SW 1271 (cell line): ENCODE measurements at places on chromosomes 7 and 10.

GRCh38 chr10:100371482-100372027 is 24.5 kb downstream of the SCD start:
- no peak for DNase-seq

- DNase-seq: no peak
Observed at GRCh38 chr10:111077479-111077784, 603 bp downstream of the ADRA2A start.

DNA sequence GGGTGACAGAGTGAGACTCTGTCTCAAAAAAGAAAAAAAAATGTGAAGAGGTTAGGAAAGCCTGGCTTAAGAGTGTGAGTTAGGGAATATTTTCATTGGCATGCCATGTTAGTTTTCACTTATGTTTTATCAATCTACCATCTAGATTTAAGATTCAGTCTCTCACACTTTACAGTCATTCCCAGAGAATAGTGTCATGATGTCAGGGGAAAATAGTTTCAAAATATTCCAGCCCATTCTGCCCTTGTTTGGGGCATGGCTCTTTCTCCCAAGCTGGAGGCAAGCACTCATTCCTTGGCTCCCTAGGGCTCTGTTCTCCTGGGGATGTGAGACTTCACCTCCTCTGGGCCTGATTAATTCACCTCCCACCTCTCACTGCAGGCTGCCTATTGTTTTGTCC is 331.5 kb downstream of the CXCL12 start:
- no peak for DNase-seq

DNA sequence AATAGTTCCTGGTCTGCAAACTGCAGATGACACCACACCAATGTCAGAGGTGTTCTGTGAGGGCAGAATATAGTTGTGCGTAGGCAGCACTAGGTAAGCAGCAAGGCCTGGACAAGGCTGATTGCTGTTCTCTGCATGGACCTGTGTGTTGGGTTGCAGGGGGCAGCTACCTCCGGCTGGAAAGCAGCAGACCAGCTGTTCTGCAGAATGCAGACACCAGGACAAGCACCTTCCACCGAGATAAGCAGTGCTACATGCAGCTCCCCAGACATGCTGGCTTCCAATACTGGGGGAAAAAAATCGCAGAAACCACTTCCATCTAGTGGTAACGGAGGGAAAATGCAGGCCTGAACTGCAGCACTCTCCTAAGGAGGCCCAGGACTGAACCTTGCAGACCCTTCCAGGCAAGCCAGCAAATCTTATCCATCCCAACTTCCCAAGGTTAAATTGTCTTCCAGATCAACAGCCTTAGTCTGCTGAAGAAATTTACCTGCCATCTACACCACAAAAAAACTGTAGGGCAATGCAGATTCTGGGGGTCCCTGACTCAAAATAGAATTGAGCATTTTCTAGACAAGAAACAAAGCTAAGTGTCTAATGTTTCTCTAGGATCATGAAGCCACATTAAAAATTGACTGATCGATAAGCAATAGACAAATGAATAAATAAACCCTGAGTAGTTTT is 50.5 kb upstream of the COBL start:
- no peak for DNase-seq

GRCh38 chr7:45155357-45155900 is 2.2 kb upstream of the RAMP3 start:
- DNase-seq: no peak

DNA sequence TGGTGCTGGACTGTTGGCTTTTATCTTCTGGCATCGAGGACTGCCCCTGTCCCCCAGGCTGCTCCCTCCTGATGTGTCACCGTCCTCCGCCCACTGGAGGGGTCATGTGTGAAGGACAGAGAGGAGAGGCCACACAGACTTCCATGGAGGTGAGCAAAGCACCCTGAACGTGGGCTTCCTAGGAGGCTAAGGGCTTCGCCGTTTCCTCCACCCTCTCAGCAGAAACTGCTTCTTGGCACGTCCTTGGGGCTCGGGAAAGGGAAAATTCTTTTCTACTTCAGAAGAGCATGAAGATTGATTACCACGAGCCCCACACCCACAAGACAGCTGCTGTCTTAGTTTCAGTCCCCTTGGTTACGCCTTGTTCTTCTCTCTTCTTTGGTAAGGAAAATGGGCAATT is 218.2 kb downstream of the CCDC3 start:
- no peak for DNase-seq

GRCh38 chr10:132420469-132420980 is 23.5 kb downstream of the PWWP2B start:
- no peak for DNase-seq

DNA sequence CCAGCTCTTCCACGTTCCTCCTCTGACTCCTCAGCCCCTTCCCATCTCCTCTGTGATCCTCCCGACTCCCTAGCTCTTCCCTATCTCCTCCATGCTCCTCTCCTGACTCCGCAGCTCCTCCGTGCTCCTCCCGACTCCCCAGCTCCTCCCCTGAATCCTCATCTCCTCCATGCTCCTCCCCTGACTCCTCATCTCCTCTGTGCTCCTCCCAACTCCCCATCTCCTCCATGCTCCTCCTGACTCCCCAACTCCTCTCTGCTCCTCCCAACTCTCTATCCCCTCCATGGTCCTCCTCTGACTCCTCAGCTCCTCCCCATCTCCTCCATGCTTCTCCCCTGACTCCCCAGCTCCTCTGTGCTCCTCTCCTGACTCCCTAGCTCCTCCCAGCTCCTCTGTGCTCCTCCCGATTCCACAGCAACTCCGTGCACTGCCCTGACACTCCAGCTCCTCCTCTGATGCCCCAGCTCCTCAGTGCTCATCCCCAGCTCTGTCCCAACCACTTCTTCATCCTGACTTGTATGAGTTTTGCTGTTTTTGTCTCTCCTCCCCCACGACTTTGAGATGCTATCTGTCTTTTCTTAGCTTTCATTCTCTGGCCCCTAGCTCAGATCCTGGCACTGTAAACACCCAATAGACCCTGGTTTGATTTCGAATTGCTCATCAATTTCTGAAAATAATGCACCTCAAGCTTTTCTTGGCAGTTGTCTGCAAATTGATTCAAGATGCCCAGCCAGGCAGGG is 38.3 kb downstream of the OAT start:
- DNase-seq: no peak

DNA sequence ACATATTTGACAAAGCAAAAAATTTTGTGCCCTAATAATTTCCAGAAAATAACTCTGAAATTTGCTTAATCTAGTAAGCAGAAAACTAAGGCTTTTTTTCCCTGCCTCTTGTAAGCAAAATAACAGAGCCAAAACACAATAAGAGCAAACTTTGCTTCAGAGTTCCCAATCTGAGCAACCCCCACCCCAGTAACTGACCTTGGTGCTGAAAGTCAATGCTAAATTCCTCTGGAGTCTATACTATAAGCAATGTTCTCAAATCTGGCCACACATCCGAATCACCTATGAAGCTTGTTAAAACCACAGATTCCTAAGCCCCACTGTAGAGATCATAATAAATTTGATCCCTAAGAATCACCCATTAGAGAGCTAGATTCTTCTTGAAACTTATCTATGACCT is 150.5 kb downstream of the ELAPOR2 start:
- no peak for DNase-seq

DNA sequence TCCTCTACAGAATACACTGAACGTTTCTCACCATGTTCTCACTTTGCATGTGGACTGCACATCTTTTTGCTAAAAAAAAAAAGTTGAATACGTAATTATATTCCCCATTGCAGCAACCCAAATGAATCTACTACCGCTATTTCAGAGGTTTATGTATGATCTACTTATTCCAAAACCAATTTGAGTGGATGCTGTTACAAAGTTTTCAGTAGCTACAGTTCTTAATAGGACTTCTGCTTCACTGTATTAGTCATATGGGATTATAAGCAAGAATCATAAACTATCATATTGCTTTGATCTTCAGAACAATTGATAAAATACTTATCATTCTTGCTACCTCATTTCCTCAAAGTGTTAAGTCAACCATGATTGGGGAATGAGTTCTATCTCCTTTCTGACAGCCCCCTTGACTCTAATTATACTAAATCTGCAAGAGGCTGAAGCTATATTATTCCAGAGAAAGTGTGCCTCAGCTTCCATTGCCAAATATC is 257.0 kb downstream of the PARD3 start:
- DNase-seq: no peak

- DNase-seq: no peak
Observed at GRCh38 chr7:1669064-1669951, 769 bp upstream of the ELFN1 start.

DNA sequence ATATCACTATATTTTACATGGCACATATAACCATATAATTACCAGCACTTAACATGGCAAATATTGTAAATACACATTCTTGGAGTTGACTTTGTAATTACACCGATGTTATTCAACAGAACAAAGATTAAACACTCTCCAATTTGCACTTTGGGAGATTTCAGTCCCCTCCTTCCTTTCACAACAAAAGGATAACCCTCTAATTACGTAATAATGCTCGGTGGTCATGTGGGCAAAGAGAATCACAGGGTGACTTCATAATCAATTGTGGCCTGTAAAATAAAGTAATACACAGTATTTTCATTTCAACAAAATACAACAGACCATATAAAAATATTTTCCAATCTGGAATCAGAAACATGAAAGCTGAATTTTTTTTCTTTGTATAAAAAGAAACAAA is 73.2 kb downstream of the RHOBTB1 start:
- DNase-seq: no peak

- DNase-seq: no peak
Observed at GRCh38 chr10:31017534-31018355, 13.9 kb downstream of the ZNF438 start.

GRCh38 chr10:130453721-130454542 is 317.7 kb downstream of the GLRX3 start:
- DNase-seq: no peak

DNA sequence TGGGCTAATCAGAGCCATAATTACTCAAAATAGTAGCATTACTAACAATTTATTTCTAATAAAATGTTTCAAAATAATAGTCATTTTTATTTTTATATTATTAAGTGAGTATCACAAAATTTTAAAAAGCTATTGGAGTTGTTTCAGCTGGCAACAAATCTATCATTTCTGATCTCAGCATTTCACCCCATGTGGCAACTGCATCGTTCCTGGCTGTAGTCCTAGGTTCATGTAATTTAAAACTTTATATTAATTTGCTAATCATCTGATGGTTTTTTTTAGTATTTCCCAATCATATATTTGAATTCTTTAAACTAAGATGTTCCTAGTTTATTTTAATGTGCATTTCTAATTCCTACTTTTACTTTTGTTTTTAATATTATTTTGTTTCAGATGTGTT is 293.0 kb upstream of the AKR1E2 start:
- no peak for DNase-seq

DNA sequence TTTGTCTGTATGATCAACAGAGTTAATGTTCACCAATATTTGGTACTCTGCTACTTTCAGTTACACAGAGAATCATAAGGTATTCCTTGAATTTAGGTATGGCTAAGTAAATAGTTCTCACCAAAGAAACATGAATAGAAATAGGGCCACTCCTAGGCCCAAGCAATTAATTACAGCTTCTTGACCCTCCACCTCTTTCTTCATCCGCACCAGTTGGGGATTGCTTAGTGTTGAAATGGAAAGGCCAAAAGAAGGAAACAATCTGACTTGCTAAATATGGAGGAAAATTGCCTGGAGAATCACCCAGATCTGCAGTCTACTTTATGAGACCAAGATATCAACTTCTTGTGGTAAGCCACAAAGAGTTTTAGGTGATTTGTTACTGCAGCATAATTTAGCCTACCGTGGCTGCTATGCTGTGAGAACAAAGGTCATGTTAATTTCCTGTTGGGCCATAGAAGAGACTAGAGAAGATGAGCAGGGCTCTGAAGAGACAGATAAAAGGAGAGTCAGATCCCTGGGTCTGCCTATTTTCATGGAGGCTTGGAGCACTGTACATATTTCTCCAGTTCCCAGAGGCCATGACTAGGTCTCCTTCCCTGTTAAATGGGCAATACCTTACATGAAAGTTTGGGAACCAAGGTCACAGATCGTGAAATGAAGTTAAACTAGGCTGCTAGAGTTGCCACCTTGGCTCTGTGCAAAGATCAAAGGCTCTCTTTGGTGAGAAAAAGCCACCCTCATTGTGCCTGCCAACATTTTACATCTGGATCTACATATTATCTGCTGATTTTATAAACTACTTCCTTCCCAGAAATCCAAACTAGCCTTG is 93.3 kb upstream of the GDF10 start:
- DNase-seq: no peak

DNA sequence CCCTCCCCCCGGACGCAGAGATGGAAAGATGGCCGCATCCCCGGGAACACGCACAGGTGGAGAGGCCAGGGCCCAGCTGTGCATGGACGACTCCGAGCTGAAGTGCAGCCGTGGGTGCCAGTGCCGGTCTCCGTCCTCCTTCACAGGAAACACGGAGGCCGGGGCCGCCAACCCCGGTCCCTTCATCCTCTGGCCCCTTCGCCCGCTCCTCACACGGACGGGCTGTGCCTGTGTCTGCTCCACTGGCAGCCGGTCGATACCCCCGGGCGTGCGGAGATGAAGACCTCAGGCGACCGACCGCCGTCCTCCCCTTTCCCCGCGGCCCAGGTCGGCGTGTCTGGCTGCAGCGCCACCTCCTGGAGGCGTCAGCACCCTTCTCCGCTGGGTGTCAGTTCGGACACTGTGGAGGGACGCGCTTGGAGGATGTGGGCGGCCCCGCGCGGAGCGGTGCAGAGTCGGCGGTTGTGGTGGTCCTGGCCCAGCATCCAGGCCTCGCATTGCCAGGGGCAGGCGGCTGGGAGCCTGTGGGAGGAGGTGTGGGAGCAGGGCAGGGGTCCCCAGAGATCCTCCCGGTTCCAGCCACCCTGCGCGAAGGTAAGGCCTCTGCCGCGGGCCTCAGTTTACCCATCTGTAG is 9.9 kb downstream of the ZNF511 start:
- no peak for DNase-seq

GRCh38 chr10:440127-440526 is 249.3 kb downstream of the DIP2C start:
- no peak for DNase-seq

DNA sequence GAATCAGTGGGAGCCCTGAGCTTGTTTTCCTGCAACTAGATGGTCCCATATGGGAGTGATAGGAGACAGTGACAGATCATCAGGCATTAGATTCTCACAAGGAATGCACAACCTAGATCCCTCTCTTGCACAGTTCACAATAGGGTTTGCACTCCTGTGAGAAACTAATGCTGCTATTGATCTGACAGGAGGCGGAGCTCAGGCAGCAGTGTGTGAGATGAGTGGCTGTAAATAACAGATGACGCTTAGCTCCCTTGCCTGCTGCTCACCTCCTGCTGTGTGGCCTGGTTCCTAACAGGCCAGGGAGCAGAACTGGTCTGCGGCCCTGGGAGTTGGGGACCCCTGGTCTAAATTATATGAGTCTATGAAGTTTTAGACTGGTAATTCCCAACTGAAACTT is 3.9 kb downstream of the MIOS start:
- DNase-seq: no peak

DNA sequence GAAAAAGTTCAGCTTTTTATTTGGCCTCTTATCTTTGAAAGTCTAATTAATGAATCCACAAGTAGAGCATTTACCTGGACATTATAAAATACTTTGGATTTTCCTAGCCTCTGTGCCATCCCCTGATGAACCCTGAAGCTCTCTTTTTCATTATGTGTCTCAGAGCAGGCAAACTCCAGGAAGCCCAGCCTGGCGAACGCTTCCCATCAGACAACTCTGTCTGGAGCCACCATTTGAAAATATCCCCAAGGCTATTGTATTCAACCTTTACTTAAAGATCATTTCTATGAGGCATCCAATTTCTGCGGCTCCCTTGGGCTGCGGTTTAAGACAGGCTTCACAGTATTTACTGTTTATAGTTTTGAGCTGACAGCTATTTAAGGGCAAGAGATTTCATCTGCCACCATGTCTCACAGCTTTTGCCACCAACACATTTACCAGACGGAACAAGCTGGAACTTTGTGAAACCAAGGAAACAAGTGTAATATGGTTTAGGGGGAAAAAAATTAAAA is 257.2 kb upstream of the GLI3 start:
- no peak for DNase-seq

GRCh38 chr10:77226452-77226851 is 411.2 kb downstream of the KCNMA1 start:
- no peak for DNase-seq
